Stimulated activated CD8-positive, alpha-beta memory T cell treated with anti-CD3 and anti-CD28 coated beads, Interleukin-7, amount 100 ng/mL, for 48 hours (primary cell): ENCODE measurements at places on chromosomes 7 and 10.

- DNase-seq = no peak
These were observed 608 bp downstream of the AKR1B10 start for GRCh38 chr7:134527979-134528371.

GRCh38 chr7:140219672-140220524, 43.1 kb upstream of the KDM7A start:
- DNase-seq = no peak

DNA sequence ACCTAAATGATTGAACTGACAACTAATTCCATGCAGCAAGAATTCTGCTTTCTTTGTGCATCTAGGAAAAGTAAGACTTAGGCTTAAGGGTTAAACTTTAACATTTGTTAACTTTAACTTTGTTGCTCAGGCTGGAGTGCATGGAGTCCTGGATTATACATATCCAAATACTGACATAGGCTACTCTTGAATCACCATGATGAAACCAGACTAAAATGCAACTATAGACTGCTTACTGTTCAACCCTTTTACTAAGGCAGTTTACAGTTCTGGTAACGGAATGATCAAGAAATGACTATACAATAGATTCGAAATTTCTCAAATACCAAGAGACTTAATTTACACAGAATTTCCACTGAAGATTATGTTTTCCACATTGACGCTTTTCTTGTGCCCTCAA, 52.0 kb downstream of the PUS7 start:
- no peak for DNase-seq

DNA sequence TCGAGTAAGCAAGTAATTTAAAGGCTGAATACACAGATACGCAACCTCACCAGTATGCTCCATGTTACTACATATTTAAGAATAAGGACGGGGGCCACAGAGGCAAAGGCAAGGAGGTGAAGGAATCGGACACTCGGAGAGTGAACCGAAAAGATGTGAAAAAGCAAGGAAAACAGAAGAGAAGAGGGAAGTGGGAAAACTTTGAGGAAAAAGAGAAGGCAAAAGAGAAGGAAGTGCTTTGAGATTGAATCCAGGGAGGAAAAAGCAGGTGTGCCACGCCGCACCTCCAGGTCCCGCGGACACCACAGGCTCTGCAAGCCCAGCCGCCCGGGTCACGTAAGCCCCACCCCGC, 367 bp upstream of the AVL9 start:
- DNase-seq = no peak

DNA sequence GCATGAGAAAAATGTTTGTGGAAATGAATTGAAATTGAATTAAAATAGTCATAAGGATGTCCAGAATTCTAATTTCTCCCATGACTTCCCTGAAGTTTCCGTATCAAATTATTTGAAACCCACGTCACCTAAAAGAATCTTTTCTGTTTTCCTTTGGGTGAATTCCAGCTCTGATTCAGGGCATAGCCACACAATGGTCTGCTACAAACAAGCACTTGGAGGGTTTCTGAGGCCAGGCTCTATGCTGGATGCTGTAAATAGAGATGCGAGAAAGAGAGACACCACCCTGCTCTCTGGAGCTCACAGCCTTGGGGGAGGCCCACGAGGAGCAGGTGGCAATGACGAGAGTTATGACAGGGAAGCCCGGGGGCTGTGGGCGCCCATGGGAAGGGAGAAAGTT, 33.6 kb downstream of the GHRHR start:
- DNase-seq = no peak

DNA sequence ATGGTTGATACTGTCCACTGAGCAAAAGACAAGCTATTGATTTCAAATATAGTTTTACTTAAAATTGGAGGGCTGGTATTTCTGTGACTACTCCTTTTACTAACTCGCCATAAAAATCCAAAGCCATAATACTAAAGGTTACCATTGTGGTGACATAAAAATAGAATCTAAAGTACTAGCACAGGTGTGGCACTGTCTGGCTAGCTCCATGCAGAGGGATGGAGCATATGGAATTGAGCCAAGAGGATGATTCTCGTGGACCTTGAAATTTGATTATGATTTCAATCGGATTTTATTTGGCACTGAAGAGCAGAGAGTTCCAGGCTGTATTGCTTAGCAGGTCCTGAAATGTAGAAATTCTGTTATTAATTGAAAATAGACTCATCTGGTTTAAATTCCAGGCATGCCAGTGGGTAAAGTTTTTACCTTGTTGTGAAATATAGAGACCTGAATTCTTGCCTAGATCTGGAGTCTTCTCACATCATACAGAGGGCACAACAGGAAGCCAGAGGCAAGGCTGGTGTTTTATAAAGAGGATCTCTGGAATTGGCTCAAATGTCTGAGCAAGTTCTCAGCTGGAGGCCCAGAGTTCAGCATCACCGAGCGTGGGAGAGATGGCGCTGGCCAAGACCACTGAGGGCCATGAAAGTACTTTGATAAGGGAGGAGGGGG, 29.9 kb upstream of the DLD start:
- no peak for DNase-seq

DNA sequence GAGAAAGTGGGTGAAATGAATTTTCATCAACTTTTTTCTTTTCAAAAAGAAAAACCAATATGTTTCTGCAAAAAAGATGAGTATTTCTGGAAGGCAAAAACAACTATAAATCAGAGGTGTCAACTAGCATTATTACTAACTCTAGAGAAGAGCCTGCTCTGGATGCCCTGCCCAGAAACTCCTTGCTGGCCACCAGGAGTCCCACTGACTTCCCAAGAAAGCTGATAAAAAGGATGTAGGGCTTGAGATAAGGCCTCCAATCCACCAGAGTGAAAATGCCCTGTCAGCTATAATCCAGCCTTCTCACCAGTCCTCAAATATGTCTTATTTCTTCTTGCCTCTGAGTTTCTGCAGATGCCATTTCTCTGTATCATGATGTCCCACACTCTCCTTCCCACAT, 16.7 kb upstream of the FZD1 start:
- DNase-seq = no peak

DNA sequence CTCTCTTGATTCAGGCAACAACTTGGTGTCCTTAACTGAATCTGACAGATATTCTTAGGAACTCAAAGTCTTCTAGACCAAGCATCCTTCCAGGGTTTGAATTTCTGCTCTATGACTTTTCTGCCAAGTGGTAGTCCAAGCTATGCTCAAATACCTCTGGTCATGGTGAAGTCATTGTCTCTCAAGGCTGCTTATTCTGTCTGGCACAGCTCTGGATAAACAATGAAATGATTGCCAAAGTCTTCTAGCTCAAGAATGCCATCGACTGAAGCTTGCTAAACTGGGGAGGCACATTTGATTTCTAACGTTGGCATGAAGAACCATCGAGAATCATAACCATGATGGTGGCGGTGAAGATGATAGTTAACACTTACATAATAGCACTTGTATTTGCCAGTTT, 116.2 kb upstream of the MKX start:
- DNase-seq = no peak

GRCh38 chr7:150947761-150948651, 30.1 kb downstream of the KCNH2 start:
- DNase-seq = no peak

- DNase-seq = no peak
These were observed 739 bp downstream of the MPP7 start for GRCh38 chr10:28302012-28302637.

- no peak for DNase-seq
These were observed 176.1 kb downstream of the SH3PXD2A start for GRCh38 chr10:103679096-103679790.

GRCh38 chr10:17662193-17663138, 18.5 kb downstream of the STAM start:
- no peak for DNase-seq

DNA sequence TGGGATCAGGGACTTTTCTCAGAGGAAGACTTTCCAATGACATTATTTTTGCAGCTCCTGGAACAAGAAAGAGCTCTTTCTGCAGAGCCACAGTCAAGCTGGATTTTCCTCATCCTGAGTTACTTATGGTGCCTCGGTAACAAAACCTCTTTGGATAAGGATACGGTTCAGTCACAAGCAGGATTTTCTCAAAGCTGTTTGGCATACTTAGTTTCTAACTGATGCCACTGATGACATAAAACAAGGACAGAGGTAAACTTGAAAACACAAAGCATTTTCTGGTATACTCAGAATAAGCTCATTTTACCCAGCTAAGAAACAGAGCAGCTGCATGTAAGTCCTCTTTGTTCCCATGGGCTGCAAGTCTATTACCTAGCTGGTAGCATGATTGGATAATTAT, 340.9 kb upstream of the MEOX2 start:
- no peak for DNase-seq

- DNase-seq = peak; percentile 81
These were observed at the start of the genes DPCD and POLL for GRCh38 chr10:101587725-101588653. Gene DPCD (plus strand): TSS chr10:101588321. CDS start chr10:101588337, 16 bp downstream. Gene POLL (minus strand): TSS chr10:101588257. CDS start chr10:101587360, 897 bp downstream.

- no peak for DNase-seq
These were observed 9.3 kb downstream of the EVX1 start for GRCh38 chr7:27251652-27252590.

GRCh38 chr7:127715901-127716300, 63.9 kb downstream of the SND1 start:
- no peak for DNase-seq

GRCh38 chr10:92914478-92915325, 66.4 kb downstream of the EXOC6 start:
- peak; percentile 18 for DNase-seq

- DNase-seq = no peak
These were observed 336.4 kb downstream of the ELMO1 start for GRCh38 chr7:37112218-37112617.

DNA sequence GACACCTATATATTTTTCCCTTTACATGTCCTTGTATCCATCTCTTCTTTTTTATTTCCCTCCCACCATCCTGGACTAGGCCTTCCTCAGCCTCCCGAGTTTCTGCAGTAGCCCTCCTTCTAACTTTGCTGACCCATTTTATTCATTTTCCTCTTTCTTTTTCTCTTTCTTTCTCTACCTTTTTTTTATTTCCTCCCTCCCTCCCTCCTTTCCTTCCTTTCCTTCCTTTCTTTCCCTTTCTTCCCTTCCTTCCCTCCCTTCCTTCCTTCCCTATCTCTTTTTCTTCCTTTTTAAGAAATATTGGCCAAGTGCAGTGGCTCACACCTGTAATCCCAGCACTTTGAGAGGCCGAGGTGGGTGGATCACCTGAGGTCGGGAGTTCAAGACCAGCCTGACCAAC, 9.7 kb upstream of the CAMK2G start:
- DNase-seq = no peak

DNA sequence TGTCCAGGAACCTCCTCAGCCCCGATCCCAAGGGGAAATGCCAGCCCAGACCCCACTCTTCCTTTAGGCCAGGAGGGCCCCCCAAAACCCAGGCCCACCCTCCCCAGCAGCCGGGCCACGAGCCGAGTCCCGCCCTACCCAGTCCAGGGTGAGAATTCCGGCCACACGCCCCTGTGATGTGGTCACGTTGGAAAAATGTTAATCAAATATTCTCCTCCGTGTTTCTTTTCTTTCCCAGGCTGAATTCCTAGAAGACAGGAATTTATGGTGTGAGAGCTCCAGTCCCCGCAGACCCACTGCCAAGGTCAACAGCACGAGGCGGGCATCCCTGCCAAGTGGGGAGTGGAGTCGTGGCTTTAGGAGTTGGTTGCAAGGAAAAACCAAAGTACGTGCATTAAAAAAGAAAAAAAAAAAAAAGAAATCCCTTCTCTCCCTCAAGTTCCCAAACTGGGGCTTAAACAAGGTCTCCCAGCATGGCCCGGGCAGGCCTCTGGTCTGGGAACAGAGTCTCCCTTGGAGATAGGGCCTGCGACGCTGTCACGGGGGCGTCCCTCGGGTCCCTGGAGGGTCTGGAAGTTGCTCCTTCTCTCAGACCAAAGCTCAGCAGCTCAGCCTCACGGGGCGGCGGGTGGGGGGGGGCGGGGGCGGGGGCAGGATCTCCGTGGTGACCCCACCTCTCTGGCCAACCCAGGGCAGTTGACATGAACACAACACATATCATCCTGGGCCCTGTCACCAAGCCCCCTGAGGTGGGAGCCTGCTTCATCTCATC, 28.1 kb upstream of the ELN start:
- DNase-seq = no peak

DNA sequence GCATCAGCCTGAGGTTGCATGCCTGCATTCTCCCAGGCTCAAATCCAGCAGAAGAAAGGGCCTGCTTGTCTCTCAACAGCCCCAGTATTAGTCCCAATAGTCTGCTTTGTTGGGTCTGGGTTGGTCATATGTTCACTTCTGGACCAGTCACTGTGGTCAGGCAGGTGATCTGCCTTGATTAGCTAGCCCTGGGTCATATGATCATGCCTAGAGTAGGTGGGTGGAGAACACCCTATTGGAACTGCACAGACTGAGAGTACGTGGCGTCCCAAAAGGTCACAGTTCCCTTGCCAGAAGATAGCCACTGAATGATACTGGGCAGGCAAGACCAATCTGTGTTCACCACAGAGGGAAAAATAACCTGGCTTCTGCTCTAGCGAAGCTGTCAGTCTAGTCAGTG, 80.1 kb downstream of the SH2D4B start:
- DNase-seq = no peak

- DNase-seq = no peak
These were observed 17.6 kb downstream of the ARHGAP19 start for GRCh38 chr10:97274828-97275227.

DNA sequence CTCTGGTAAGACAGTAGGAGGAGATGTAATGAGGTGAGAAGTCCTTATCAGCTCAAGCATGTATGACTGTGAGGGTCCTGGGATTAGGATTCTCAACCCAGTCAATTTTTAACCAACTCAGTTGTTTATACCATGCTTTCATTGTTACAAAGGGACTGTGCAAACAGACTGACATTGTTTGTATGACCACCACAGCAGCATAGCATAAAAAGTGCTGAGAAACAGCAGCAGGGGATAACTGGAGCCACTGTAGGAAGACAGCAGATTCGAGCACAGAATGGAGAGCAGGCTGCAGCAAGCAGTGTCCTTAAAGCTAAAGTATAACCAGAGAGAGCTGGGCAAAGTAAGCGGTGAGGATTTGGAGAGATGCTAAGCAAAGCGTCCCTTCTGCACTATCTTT, 829.5 kb downstream of the REEP3 start:
- DNase-seq = no peak

DNA sequence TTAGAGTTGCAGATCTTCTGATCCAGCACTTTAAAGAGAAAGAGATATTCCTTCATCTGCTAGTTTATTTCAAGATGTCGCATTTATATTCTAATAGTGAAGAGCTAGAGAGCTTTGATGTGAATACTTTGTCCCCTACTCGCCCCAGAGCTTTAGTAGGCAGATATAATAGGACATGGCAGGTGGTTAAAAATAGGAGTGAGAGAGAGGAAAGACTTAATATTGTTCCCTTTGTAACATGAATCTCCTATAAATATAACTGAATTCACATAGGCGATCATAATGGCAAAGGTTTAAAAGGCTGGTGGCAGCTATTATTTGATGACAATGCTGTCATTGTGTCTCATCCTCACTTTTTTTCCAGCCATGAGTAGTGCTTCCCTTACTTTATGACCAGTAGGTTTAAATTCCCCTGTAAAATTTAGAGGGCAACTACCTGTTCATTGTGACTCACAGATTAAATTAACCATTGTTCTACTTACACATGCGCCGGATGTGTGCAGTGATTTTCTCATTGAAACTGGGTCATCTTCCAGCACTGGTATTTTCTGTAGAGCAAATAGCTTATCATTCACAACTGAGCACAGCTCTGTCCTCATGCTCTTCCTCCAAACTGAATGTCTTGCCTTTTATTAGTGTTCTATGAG, 906.7 kb upstream of the CELF2 start:
- no peak for DNase-seq

- no peak for DNase-seq
These were observed 170.3 kb downstream of the NEURL1 start for GRCh38 chr10:103663802-103664201.
